ENCODE measurements at places on chromosomes 2 and 18.

DNA sequence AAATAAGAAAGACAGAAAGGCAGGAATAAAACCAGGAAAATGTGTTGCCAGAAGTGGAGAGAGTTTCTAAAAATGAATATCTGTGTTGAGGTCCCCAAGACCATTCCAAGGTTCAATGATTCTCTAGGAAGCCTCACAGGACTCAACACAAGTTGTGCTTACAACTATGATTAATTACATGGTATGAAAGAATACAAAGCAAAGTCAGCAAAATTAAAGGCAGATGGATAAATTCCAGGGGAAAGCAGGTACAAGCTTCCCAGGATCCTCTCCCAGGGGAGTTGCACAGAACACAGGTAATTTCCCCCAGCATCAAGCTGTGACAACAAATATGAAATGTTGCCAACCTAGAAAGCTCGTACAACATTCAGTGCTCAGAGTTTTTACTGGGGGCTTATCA lies 154.4 kb upstream of the HNMT start:
- DNase-seq: no peak

DNA sequence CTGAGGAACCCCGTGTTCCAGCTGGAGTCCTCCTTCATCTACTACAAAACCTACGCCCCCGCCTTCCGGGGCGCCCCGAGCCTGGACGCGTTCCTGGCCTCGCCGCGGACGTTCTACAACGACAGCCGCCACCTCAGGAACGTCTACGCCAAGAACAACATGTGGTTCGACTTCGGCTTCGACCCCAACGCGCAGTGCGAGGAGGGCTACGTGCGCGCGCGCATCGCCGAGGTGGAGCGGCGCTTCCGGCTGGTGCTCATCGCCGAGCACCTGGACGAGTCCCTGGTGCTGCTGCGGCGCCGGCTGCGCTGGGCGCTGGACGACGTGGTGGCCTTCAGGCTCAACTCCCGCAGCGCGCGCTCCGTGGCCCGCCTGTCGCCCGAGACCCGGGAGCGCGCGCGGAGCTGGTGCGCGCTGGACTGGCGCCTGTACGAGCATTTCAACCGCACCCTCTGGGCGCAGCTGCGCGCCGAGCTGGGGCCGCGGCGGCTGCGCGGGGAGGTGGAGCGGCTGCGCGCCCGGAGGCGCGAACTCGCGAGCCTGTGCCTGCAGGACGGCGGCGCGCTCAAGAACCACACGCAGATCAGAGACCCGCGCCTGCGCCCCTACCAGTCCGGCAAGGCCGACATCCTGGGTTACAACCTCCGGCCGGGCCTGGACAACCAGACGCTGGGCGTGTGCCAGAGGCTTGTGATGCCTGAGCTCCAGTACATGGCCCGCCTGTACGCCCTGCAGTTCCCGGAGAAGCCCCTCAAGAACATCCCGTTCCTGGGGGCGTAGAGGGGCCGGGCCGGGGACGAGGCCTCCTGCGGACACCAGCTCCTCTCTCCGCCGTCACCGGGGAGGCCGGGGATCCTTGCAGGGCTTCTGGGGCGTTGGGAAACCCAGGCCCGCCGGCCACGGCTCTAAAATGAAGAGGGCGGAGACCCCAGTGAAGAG lies 5.3 kb upstream of the NEU4 start:
- no peak for DNase-seq

DNA sequence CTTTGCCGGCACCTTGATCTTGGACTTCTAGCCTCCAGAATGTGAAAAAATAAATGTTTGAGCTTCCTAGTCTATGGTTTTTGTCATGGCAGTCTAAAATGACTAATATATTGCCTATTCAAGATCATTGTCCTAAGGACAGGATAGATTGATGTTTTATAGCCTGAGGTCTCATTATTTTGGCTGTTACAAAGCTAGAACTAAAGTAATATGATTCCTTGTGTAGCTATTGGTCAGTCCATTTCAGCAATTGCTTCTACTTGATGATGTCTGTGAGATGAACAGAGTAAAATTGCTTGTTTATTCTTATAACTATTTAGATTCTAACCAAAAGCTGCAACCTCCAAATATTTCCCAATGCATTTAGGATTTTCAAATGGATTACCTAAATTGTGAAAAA lies 145.0 kb downstream of the HRH4 start:
- no peak for DNase-seq

DNA sequence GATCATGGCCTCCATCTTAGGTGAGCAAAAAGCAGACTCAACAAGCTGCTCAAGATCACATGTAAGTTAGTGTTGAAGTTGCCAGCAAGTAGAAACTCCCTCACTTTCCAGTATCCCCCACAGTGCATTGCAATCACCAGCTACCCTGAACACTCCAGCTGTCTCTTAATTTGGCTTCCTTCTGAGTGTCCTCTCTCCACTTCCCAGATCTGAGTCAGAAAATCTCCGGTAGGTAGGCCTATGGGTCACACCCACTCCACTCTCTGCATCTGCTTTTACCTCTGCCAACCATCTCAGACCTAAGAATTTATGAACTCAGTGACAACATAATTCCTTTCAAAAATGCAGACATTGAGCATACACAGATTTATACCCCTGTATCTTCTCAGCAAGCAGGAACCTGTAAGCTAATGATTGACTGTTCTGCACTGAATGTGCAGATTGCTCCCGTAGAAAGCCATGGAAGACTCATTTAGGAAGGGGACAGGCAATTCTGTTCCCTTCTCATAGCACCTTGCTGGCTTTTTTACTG lies 656.9 kb downstream of the EPHA4 start:
- no peak for DNase-seq

DNA sequence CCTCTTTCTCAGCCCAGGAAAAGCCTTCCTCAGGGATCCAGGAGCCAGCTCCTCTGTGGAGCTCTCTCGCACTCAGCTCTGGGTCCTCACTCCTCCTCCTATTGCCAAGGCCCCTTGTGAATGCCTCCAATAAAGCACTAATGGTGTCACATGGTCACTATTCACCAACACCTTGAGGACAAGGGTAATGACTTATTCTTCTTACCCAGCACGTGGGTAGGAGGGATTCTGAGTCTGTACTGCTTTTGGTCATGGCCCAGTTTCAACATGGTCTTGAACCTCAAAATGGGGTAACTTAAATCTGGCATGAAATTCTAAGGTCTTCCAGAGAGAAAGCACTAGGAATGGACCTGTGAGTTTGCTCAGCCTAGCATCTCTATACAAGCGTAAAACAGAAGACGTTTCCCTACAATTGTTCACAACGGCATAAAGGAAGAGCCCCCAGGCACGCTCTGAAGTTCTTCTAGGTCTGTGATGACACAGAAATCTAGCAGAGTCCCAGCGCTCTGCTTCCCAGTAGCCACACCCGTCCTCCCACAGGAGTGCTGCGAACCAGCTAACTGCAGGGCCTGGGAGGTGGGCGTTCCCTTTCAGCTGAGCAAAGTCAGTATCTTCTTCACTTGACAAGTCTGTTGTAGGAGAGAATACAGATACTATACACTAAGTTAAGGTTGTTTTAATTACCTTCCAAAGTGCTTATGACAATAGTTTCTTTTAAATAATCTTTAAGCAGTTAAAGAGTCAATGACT lies 14.6 kb upstream of the KIDINS220 start:
- no peak for DNase-seq

GRCh38 chr2:239445771-239446524 lies 45.1 kb upstream of the HDAC4 start:
- no peak for DNase-seq

DNA sequence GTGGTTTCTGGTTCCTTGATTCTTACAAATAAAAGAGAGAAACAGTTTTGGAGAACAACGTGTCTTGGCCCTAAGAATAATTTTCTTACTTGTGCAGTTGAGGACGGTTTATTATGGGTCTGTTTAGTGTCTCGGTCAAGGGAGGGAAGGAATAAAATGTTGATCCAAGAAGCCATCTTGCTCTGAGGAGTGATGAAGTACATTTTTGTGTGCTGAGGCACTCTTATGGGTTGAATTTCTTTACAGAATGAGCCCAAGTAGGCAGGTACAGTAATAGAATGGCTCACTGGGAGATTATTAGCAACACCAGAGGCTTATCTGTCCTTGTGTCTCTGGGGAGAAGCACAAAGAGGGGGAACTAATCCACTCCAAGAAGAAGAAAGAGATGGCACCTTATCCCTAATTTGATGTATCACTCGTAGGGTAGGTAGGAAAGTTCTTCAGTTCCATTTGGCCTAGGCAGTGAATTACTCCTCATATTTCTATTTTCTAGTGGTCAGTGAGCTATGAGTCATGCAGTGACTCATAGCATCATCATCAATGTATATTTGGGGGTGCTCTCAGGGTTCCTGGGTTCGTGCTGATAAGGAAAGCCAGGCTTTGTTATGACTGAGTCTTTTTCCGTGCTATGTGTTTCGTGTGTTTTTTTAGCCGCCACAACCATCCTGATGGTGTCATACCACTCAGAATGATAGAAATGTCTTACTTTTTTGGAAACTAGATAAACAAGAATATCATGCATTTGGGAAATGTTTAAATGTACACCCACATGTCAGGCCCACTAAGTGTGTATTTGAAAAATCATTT lies 250.1 kb upstream of the CTAGE1 start:
- peak; percentile 7 for DNase-seq

DNA sequence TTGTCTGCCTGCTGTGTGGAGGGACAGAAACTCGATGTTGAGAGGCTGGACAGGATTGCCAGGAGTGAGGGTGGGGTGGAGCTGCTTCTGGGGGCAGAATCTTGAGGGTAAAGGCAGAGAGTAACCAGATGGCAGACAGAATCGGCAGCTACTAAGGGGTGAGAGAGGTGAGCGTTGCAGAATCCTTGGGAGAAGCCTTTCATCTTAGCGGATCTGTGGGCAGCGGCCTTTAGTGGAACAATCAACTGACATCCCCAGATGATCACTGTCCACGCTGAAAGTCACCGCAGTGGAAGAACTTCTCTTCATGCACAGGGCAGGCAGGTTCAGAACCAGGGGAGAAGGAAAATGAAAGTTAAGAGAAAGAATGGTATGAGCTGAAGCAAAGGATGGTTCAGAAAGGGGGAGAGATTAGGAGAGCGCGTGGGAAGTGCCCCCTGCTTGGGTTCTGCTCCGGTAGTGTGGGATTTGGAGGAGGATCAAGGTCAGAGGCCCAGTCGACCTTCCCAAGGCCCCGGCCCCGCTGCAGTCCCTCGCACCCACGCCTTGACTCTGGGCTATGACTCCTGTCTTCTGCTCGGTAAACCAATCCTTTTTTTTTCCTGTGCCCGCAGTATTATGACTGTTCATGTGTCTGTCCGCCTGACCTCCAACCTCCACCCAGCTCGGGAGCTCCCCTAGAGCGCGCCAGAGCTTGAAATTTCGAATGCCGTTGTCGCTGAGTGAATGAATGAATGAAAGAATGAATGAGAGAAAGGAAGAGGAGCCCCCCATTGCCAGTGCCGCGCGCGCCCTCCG lies 584 bp downstream of the BOLA3 start:
- DNase-seq: peak; percentile 15

GRCh38 chr2:94960266-94960665 lies 65.2 kb upstream of the MAL start:
- no peak for DNase-seq

GRCh38 chr2:224432003-224432579 lies 30.2 kb upstream of the FAM124B start:
- no peak for DNase-seq

DNA sequence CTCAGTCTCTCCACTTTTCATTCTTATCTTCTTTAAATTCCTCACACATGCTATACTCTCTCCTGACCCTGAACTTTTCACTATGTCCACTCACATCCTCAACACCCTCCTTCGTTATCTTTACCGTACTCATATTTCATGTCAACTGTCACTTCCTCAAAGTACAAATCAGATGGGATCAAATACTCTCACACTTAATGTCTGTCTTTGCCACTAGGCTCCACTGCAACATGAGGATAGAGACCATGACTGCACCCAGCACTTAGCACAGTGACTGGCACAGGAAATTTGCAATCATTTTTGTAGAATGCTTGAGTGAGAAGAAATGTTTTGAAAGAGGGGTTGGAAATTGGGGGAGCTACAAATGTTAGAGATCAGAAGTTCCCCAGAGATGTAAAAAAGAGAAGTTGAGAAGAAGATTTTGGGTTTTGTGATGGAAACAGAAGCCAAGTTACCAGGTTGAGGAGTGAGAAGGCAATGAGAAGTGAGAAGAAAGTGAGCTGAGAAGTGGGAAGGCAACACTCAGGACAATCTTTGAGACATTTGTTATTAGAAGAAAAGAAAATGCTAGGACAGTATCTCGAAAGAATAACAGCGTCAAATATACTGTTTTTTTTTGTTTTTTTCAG lies 87.0 kb downstream of the CCDC141 start:
- DNase-seq: no peak

DNA sequence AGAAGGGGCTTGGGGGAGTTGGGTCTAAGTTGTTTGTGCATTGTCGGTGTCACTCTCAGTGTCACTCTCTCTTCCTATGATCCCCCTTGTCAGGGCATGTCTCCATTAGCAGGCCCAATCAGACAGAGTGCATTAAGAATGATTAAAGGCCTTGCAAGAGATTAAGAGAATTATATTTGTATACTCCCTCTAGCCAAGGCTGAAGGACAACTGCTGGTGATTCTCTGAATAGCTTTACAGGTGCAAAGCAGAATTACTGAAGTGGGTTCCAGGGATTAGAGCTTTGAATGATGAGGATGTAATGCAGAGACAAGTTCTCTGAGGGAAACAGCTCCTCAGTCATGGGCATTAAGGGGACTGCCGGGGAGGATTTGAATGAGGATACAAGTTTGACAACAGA lies 104.8 kb upstream of the LGALSL start:
- no peak for DNase-seq

- peak; percentile 53 for DNase-seq
Measured at GRCh38 chr2:223041527-223042109, 10.4 kb upstream of the KCNE4 start.

DNA sequence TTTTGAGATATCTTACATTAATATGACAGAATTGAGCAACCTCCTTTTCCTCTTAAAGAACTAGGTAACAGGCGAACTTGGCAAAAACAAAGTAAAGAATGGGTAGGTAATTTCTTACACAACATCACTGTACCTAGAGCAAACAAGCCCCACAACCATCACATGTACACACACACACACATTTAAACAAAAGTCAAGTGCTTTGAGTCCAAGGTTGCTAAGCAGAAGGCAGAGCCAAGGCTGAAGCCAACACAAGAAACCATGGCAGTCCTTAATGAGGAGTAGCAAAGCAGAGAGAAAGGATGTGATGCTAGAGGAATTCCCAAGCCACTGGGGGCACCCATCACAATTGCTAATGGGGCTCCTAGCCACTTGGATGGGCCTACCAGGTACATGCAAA lies 164.1 kb downstream of the PAX3 start:
- DNase-seq: no peak

DNA sequence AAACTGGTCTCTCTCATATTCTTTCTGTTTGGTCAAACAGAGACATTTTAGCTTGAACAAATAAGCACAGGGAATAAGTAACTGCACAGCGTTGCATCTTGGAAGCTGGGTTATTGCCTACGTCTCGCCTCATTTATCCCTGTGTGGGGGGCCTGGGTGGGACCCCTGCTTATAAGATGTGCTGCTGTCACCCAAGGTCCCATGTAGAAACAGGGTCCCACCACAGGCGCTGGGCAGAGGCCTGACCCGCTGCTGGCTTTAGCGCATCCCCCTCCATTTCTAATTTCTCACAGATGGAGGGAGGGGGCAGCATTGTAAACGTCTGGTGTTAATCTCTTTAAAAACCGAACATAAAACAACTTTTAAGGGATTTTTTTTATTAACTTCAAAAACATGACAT lies 207.8 kb downstream of the HDAC4 start:
- DNase-seq: no peak

GRCh38 chr2:177335917-177336450 lies 56.6 kb upstream of the AGPS start:
- DNase-seq: no peak

- DNase-seq: no peak
Measured at GRCh38 chr2:207266648-207267047, 100.9 kb upstream of the KLF7 start.

GRCh38 chr2:30481323-30481800 lies 34.3 kb downstream of the LCLAT1 start:
- peak; percentile 86 for DNase-seq

Data from KBM-7 (cell line).